ENCODE measurements at places on chromosomes 5 and 9. TPM values are rescaled to one million over a fixed set of nuclear protein-coding genes. Genes with fewer than 3 reads are reported as not detected.

DNA sequence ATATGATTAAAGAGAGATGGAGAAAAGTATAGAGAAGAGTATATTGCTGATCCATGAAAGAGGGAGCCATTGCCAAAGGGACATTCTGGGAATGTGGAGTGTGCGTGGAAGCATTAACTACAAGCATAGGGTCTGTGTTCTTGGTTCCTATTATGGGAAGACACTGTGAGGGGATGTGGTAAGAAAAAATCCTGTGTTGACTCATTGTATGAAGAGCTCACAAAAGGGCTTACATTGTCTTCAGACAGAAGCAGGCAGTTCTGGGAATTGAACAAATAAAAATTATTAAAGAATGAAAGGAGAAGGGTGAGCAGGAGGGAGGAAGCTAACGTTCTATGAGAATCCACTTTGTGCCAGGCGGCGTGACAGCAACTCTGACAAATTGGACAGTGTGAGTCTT, 250.4 kb upstream of the CHD1 start:
- DNase-seq, result no peak

DNA sequence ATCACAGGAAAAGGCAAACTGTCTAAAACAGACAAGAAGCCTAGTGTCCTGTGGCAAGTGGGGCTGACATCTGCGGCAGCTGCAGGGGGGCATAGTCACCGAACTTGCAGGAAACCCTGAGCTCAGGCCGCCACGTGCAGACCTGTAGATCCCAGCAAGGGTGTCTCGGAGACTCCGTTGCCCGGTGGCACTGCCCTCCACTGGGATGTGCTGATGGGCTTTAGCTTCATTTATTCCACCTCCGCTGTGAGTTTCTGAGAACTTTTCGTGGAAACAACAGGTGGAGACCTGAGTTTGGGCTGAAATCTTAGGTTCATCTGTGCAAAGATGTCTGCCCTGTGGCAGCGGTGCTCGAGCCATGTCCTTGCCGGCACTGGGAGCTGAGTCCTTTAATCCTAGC, 22.1 kb downstream of the CEP72 start:
- DNase-seq, result no peak

GRCh38 chr9:129437626-129438323, 183.1 kb downstream of the C9orf50 start:
- no peak for DNase-seq

DNA sequence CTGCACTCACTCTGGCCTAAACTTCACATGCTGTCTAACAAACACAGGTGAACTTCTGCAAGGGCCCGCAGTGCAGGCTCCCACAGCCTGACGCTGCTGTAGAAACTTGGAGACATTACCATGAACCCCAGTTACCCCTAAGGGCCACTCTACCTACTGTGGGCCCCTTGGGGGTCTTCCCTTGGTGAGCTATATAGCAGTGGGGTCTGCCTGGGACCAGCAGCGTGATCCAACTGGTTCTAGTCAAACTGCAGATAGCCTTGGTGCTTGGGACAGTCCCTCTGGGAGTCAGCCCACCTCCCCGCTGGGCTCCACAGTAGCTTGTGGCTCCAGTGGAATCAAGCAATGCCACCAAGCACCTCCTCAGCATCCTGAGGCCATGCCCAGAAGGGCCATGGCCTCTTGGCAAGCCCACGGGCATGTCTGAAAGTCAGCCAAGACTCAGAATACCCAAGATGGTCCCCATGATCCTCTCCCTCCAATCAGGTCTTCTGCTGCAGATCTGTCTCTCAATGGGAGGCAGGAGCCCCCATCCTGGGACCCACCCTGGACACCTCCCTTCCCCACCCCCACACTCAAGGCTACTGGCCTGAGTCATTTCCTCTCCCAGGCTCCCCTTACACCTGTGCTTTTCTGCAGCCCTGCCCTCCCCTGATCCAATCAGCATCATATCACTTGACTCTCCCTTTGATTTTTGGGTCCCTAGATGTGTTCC, 230.0 kb upstream of the IRX1 start:
- DNase-seq, result no peak

DNA sequence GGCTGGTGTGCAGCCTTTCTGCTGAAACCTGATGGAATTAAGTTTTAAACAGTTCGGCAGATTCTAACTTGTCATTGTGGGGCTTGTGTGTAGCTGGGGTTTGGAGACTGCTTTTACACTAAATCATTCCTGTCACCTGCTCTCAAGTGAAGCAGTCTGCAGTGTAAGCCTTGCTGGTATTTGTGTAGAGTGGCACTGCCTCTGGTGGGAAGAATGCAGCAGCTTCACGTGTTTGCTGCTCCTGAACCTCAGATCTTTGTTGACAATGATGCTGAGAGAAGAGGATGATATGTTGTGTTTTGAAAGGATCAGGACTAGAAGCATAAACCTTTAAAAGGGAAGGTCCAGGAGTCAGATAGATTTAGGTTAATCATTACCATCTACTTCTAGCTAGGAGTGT, 88.1 kb downstream of the KDM4C start:
- DNase-seq, result no peak

- DNase-seq, result no peak
These were observed 146.4 kb downstream of the SGCD start for GRCh38 chr5:156473269-156473908.

GRCh38 chr5:40796487-40796889, 1.7 kb downstream of the PRKAA1 start:
- peak; percentile 40 for DNase-seq

The ACOT12 gene
- polyA plus RNA-seq, result 0.20 TPM

- peak; percentile 22 for DNase-seq
These were observed 790 bp downstream of the PTAR1 start for GRCh38 chr9:69759021-69759420.

- peak; percentile 82 for DNase-seq
These were observed 132.2 kb downstream of the RXRA start for GRCh38 chr9:134458207-134459108.

DNA sequence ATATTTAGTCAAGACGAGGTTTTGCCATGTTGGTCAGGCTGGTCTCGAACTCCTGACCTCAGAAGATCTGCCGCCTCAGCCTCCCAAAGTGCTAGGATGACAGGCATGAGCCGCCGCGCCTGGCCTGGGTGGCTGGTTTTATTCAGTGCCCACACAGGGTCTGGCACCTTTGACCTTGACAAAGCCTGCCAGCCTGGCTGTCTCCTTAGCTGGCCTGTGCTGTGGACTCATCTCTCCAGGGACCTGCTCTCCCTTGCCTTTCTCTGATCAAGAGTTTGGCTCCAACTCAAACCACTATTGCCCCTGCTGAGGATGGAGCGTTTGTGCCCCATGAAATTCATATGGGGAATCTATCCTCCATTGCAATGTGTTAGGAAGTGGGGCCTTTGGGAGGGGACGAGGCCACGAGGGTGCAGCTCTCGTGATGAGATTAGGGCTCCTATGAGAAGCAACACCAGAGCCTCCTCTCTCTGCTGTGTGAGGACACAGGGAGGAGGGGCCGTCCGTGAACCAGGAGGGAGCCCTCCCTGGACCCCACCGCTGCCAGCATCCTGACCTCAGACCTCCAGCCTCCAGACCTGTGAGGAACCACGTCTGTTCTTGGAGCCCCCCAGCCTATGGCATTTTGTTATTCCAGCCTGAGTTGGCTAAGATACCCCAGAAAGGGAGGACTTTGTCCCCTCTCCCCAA, 45.0 kb downstream of the MRPL36 start:
- DNase-seq, result no peak

DNA sequence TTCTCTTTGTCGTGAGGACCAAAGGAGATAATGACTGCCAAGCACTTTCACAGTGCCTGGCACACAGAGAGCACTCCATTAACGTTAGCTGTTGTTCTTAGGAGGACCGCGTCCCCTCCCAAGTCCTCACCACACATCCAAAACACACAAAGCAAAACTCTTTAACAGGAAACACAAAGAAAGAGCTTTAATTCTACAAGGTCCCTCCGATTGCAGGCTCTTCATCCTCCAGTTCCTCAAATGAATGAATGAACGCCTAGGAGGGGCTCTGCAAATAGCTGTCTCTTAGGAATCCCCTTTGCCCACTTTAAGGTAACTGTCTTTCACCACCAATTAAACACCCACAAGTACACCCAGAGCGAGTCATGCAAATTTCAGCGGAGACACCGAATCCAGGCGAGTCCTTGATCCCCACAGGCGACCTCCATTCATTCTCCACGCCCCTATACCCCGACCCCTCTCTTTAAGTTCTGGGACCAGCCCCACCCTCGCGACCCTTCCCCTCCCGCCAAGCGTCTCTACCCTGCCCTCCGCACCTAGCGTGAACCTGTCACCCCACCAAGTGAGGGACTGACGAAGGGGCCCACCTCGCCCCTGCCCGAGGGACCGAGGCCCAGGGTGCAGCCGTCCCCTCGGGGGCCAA, 644 bp downstream of the TSC1 start:
- no peak for DNase-seq

The PCDHA13 gene
- 0.22 TPM for polyA plus RNA-seq

The SH2D3C gene
- 18.6 TPM for polyA plus RNA-seq

The ANKRD33B gene
- polyA plus RNA-seq, result 1.7 TPM

GRCh38 chr5:96823900-96824380, 16.2 kb upstream of the ERAP1 start:
- no peak for DNase-seq

DNA sequence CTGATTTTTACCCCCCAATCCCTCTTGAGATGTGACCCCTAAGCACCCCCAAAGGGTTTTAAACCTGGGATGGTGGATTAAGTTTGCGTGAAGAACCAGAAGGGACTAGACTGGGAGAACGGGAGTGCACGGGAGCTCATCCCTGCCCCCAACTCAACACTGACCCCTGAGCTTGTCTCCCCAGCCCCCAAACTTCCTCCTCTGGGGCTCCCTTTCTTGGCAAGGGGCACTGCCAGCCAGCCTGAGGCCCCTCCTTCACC, 5.0 kb upstream of the SET start:
- DNase-seq, result no peak

GRCh38 chr5:80600943-80601693, 31.0 kb upstream of the ANKRD34B start:
- no peak for DNase-seq

The EIF4E1B gene
- polyA plus RNA-seq, result not detected

Data from muscle of back (tissue), 13 donors.